Thoracic aorta (tissue), 2 donors: ENCODE measurements at places on chromosomes 4 and X.

GRCh38 chr4:153281476-153281875 lies 63.0 kb upstream of the MND1 start:
- no peak for DNase-seq

DNA sequence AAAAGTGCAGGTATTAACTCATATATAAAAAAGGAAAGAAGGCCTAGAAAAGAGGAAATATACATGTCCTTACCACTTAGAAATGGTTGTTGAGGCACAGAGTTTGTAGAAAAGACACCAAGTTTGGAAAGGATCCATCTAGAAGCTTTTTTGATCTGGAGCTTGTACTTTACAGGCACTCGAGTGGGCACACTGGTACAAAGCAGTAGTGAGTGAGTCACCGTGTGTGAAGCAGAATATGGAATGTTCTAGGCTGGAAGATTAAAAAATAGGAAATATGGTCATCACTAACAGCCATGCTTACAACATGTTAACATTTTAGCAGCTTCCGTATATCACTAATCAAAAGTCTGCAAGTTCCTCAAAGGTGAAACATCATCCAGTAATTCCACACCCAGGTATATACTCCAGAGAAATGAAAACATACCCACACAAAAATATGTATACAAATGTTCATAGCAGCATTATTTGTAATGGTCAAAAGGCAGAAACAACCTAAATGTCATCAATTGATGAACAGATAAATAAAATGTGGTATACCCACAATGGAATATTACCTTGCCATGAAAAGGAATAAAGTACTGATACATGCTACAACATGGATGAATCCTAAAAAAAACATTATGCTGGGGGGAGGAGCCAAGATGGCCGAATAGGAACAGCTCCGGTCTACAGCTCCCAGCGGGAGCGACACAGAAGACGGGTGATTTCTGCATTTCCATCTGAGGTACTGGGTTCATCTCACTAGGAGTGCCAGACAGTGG lies 69.5 kb downstream of the FRYL start:
- no peak for DNase-seq

GRCh38 chrX:71664889-71665491 lies 2.4 kb upstream of the LOC101059915 start:
- no peak for DNase-seq

DNA sequence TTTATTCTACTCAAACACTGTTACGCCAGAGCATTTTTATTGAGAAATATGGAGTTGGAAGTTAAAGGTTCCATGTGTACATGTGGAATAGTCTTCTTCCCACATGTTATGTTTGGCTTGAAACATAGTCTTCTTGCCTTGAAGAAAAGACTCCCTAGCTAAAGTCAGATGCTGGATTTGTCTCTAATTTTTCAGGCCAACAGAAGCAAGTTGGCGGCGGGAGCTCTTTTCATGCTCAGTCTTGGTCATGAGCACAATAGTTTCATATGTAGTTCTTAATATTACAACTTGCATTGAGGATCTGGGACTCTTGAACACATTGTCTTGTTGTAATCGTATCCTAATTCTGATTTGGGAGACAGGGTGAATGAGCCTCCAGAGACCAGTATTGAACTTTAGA lies 19.4 kb downstream of the SEPTIN11 start:
- no peak for DNase-seq

GRCh38 chr4:107629318-107629717 lies 90.7 kb downstream of the PAPSS1 start:
- DNase-seq = no peak

- DNase-seq = no peak
Observed at GRCh38 chr4:101643186-101643837, 147.2 kb upstream of the BANK1 start.

- no peak for DNase-seq
Observed at GRCh38 chr4:113636438-113636818, 125.1 kb downstream of the CAMK2D start.

DNA sequence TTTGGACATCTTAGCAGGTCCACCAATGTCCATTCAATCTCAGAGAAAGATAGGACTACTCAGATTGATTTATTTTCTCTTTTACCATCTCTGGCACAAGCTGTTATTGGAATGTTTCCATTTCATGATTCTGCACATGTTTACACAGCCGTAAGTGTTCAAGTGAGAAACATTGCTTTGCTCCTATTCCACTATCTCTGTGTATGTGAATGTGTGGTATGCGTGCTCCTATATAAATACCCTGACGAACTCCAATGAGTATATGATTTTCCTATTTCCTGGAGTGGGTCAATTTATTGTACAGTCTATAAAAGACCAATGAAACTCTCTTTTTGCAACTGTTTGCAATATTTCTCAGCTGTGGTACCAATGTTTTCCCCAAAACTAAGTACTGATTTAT lies 221.0 kb upstream of the GALNT7 start:
- DNase-seq = no peak

DNA sequence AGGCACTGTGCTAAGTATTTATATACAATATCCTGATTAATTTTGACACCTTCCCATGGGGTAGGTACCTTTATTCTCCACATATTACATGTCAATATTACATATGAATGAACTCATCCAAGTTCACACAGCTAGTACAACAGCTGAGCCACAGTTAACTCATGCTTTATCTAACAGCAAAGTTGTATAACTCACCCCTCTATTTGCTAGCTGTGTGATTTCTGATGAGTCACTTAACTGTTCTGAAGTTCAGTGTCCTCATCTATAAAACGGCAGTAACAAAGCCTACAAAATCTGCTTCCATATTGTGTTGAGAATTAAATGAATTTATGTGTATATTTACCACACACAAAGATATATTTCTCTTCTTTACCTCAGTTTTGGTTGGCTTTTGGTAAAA lies 48.2 kb upstream of the KDR start:
- no peak for DNase-seq

GRCh38 chr4:7384003-7384928 lies 50.5 kb downstream of the PSAPL1 start:
- DNase-seq = no peak

- DNase-seq = no peak
Observed at GRCh38 chr4:153573881-153574802, 108.0 kb downstream of the TMEM131L start.

DNA sequence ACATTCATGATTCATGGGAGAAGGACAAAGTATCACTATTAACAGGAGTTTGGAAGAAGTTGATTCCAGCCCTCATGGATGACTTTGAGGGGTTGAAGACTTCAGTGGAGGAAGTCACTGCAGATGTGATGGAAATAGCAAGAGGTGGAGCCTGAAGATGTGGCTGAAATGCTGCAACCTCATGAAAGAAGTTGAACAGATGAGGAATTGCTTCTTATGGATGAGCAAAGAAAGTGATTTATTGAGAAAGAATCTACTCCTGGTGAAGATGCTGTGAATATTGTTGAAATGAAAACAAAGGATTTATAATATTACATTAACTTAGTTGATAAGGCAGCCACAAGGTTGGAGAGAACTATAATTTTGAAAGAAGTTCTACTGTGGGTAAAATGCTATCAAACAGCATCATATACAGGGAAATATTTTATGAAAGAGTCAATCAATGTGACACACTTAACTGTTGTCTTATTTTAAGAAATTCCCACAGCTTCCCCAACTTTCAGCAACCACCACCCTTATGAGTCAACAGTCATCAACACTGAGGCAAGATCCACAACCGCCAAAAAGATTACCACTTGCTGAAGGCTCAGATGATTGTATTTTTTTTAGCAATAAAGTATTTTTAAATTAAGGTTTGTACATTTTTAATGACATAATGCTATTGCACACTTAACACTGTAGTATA lies 302.6 kb downstream of the CBLL2 start:
- DNase-seq = no peak

- DNase-seq = no peak
Observed at GRCh38 chr4:118557298-118557851, 127.8 kb upstream of the METTL14 start.

DNA sequence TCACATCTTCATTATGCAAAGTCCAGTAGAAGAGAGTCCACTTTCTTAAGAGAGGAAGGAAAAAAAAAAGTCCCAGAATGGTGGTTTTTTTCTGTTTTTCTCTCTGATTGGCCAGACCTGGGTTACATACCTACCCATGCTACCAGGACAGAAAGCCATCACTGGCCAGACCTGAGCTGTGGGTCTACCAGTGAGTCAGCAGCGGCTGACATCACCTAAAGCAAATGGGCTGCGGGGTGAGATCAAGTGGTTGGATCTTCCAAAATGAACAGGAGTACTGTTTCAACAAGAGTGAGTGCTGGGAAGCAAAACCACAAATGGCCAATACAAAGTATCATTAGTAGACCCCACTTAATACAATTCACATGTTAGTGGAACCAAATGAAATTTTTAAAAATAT lies 1.6 kb upstream of the NDST3 start:
- no peak for DNase-seq

GRCh38 chr4:31370866-31371465 lies 650.8 kb downstream of the PCDH7 start:
- no peak for DNase-seq

DNA sequence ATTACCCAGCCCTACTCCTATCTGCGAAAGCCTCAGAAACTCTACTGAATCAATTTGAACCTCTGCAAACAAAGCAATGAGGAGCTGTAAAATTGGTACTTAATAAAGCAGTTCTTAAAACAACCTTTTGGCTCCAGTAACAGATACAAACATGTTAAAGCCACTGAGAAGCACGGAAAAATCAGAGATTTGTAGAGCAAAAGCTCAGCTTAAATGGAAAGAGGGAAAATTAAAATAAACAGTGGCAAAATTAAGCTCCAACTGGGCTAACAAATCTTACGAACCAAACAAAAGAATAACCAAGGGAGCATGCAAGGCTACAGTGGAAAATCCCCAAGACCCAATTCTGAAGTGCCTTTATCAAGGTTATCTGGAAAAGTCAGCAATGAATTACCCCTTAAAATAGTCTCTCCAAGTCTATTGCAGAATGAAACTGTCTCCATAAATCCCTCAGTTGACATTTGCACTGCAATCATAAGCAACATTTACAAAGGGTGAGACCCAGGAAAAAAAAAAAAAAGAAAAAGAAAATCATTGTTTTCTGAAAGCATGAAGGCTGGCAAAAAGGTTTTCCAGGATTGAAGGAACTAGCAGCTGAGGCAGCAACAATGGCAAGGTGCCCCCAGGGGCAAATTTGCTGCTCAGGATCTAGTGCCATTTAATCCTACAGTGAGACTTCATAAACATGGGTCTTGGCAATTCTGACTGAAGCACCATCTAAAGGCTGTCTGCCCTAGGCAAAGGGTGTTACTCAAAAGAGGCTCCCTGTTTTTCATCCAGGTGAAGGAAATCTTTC lies 40.1 kb downstream of the USP46 start:
- no peak for DNase-seq

- DNase-seq = no peak
Observed at GRCh38 chrX:40414335-40414734, 166.4 kb upstream of the ATP6AP2 start.

GRCh38 chrX:40084471-40085101 lies 13.2 kb downstream of the BCOR start:
- no peak for DNase-seq

- no peak for DNase-seq
Observed at GRCh38 chrX:143094417-143095023, 68.8 kb downstream of the SPANXN4 start.

DNA sequence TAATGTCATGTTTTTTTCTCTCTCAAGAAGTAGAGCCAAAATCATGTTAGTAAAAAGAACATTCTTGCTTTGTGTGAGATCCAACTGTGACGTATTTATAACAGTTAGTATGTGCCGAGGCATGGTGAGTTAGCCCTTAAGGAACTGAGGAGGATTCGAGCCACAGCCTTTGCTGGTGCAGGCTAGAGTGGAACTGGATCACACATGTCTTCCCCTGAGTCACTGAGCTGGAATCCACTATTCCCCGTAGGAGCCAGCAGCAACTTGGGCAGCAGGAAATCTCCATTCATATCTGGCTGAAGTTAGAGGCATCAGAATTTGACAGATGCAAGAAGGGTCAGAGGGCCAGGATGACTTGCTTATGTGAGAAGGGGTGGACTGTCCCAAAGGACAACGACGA lies 144.6 kb upstream of the KIT start:
- peak; percentile 3 for DNase-seq

DNA sequence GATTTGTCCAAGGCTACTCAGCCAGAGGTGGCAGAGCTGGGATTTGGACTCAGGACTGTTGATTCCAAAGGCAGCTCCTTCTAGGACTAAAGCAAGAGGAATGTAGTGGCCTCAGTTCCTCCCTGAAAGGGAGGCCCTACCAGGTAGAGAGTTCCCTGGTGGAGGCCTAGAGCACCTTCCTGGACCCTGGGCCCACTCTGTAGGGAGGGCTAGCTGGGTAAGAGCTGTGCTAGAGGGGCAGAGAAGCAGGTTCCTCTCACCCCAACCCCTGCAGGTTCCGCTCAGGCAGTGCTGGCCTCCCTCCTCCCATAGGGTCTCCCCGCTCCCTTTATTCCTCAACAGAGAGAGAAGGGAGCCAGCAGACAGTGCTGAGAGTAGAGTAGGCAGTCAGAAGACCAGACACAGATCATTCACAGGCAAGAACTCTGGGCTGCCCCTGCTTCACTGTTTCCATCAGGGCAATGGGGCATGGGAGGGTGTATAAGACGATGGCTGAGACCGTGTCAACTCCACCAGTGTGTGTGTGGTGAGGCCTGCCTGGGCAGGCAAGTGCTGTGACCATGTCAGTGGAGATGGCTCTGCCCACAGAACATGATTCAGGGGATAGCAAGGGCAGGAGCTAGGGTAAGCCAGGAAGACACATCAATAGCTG lies 12.4 kb upstream of the PJA1 start:
- DNase-seq = no peak

DNA sequence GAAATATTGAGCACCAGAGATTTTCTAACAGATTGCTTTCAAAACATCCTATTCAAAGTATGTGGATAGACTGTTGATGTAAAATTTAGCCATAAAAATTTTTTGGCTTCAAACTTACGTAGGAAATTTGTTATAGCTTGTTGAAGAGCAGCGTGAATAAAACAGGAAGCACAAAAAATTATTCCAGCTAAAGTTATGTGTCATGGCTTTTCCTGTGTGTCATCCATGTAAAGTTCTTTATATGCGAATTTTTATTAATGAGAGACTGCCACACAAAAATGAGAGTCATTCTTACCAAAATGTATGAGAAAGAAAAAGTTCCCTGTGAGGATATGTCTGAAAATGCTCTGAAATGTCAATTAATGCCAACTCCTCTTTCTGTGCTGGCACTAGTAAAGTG lies 19.5 kb downstream of the EPGN start:
- no peak for DNase-seq

DNA sequence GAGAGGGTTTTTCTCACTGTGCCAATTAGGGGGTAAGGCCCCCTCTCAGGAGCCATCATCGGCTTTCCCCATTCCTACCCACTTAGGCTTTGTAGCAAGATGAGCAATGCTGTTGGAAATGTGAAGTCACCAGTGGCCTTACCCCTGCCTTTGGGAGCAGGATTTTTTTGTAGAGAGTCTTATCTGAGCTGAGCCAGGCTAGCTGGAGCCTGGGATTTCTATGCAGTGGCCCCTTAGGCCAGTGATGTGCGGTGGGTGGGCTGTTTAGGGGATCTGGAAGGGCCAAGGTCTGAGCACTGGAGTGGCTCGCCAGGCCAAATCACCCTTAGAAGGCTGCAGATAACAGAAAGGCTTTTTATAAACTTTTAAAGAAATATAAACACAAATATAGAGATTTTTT lies 4.2 kb downstream of the CXorf65 start:
- no peak for DNase-seq

GRCh38 chr4:92249541-92249940 lies 54.2 kb upstream of the GRID2 start:
- DNase-seq = no peak

- DNase-seq = no peak
Observed at GRCh38 chr4:185201977-185202962, 1.5 kb downstream of the CFAP97 start.

GRCh38 chr4:88276952-88277710 lies 7.2 kb downstream of the PPM1K start:
- no peak for DNase-seq

- no peak for DNase-seq
Observed at GRCh38 chrX:1093586-1094421, 118.6 kb downstream of the CRLF2 start.
